Forelimb muscle (tissue), 1 donor: ENCODE measurements at places on chromosomes 2 and 18.

DNA sequence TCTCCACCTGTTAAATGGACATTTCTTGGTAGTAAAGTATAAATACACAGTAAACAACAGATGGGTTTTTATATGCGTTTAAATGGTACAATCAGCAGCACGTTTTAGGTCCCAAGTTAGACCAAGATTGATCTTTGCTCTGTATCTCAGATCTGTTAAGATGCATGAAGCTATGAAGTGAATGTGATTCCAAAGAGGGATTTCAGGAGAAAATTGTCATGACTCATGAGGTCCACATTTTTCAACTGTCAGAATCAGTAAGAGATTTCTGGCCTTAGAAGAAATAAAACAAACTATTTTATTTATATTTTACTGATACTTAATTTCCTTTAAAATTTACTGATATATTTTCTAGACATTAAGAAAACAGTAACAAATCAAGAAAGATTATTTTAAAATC, 142.7 kb downstream of the EML6 start:
- DNase-seq: no peak

DNA sequence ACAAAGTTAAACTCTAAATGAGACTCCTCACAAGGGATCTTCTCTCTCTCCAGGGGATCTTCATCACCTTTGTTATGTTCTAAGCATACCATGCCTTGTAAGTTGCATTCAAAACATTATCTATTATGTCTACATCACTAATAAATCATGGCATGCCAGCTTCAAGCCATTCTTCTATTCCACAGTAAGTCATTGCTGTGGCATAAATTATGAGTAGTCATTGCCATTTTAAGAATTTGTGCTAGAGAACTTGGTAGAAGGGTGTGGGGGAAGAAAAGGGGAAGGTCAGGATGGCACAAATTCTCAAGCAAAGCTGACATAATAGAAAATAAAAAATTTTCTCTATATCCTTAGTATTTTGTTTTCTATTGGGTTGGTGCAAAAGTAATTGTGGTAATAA, 33.5 kb downstream of the BARD1 start:
- no peak for DNase-seq

- DNase-seq: no peak
Observed at GRCh38 chr2:75494137-75494769, 66.5 kb downstream of the EVA1A start.

GRCh38 chr2:209721497-209721896, 50.1 kb upstream of the UNC80 start:
- DNase-seq: no peak
